Amniotic stem cell (primary cell): ENCODE measurements at places on chromosomes 12 and 14.

GRCh38 chr12:69792533-69792932 lies 32.5 kb upstream of the MYRFL start:
- DNase-seq: no peak

DNA sequence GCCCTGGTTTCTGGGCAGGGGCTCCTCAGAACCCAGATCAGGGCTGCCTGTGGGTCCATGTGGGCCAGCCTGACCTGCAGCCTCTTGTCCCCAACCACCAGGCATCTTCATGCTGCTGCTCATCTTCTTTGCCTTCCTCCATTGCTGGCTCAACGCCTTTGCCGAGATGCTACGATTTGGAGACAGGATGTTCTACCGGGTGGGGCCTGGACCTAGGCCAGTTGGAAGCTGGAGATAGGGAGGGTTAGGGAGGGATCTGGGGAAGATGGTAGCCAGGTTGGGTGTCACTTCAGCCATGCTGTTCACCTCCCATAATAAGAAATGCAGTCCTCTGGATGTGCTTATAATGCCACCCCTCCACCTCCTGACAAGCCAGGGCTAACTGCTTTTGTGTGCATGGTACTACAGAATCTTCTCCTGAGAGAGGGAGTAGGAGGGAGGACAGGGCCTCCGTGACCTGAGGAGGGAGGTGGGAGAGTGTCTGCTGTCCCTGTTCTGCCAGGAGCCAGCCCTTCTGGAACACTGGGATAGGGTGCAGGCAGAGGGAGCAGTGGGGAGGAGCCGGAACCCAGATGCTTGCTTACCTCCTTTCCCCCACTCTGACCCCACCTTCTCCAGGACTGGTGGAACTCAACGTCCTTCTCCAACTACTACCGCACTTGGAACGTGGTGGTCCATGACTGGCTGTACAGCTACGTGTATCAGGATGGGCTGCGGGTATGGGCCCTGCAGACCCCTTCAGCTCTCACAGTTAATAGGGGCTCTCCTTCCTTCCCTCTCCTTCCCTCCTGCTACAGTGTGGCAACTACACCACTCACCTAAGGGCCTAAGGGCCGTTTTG lies 17.6 kb downstream of the SOAT2 start:
- no peak for DNase-seq

DNA sequence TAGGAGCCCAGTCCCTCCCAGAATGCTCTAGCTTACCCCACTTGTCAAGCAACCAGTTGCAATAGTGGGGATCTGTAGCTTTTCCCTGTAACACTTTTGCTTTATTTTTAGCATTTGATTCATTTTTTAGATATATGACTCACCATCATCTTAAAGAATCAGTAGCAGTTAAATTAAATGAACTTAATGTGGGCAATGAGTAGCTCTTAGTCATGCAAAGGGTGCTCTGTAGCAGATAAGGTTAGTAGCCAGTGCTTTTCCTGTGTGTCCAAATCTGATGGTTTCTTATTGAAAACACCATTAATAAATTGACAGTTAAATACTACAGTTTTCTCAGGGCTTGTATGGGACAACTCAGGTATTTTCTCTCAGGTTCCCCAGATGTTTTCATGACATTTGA lies 311.8 kb downstream of the RERGL start:
- DNase-seq: no peak

DNA sequence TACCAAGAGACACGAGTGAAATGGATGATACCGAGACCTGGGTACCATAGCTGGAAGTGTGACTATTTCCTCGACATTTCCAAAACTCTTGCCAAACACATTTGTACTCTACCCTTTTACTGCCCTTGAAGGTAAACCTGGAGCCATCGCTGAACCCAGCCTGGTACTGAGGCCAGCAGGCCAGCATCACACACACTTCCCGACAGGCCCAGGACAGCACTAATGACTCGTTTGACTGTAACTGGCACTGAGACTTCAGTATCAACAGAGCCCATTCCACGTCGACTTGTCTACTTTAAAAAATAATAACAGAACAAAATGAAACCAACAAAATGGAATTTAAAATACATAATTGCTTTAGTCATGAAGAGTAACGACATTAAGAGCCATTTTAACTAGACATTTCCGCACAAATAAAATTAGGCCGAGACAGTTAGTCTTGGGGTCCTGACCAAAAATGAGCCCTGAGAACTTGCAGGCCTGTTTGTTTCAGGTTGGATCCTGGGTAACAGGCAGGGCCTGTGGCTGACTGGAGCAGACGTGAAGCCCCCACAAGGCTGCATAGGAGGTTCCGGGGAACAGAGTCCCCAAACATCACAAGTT lies 94.3 kb downstream of the RIMBP2 start:
- no peak for DNase-seq

GRCh38 chr14:48584031-48584430 lies 908.6 kb upstream of the MDGA2 start:
- DNase-seq: no peak

GRCh38 chr14:84129007-84129406 lies 1400.9 kb upstream of the FLRT2 start:
- no peak for DNase-seq

DNA sequence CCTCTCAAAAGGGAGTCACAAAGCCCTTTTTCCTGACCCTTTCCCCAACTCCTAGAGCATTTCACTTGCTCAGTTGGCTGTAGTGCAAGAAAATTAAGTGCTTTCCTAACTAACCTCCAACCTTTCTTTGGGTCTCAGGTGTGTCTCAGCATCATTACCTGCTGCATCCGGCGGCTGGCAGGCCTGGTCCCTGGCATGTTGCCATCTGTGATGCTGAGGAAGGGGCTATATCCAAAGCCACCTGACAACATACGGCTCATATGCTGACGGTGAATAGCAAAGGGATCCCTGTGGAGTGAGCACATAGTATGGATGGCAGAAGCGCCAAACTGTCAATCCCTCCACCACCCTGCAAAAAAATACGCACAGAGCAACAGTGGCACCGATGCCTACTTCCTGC lies 1.2 kb downstream of the MLF2 start:
- no peak for DNase-seq
